ENCODE measurements at places on chromosomes 1 and 21.

DNA sequence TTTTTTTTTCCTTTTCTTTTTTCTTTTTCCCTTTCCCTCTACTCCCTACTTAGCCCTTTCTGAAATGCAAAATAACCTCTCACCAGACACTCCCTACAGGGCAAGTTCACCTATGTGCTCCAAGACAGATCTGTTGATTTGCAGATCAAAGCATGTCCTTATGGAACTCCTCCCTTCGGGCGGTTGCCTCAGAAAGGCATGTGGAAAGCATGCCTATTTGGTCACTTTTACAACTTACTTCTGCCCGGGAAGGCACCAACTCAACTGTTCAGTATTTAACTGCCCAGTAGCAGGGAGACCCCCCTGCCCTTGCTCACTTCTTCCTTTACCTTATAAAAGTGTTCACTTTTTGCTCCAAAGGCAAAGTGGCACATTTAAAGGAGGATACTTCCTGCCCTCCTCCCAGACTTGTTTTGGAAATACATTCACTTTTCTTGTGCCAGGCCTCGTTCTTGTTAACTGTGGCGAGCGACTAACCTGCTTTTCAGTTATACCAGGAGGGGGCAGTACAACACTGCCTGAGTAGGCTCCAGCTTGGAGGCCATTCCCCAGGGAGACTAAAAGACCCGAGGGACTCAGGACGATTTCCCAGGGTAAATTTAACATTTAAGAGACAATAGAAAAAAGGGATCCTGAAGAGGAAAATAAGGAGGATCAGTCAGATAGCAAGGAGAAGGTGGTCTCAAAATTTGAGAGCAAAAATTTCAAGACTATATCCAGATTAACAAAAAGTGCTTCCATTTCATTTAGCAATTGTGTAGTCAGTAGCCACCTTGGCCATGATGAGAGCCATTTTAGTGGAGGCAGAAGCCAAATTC is 12.3 kb upstream of the SLAMF7 start:
- peak; percentile 49 for DNase-seq

GRCh38 chr1:42013881-42014470 is 95.3 kb upstream of the HIVEP3 start:
- peak; percentile 83 for DNase-seq

GRCh38 chr1:215256936-215257679 is 174.6 kb downstream of the KCNK2 start:
- DNase-seq, result no peak

DNA sequence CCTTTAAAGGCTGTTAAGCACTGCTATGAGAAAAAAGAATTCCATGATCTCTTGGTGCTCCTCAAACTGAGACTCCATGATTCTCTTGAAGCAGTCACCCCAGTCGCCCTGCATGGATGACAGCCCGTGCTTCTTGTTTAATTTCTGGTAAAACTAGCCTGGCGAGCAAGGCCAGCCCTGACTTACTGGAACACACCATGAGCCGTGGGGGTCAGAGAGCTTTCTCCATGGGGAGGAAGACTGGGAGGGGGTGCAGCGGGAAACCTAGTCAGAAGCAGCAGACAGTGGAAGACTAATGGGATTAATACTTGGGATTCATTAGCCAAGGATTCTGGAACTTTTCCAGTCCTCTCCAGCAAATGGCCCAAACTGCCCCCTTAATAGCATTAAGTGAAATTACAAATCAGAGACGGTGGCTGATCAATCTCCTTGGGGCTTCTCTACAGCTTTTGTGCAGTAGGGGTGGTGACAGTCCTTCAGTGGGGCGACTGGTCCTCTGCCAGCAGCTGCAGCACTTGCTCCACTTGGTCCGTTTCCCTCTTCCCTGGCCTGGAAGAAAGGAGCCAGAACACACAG is 57.2 kb upstream of the LRRN2 start:
- DNase-seq, result no peak

DNA sequence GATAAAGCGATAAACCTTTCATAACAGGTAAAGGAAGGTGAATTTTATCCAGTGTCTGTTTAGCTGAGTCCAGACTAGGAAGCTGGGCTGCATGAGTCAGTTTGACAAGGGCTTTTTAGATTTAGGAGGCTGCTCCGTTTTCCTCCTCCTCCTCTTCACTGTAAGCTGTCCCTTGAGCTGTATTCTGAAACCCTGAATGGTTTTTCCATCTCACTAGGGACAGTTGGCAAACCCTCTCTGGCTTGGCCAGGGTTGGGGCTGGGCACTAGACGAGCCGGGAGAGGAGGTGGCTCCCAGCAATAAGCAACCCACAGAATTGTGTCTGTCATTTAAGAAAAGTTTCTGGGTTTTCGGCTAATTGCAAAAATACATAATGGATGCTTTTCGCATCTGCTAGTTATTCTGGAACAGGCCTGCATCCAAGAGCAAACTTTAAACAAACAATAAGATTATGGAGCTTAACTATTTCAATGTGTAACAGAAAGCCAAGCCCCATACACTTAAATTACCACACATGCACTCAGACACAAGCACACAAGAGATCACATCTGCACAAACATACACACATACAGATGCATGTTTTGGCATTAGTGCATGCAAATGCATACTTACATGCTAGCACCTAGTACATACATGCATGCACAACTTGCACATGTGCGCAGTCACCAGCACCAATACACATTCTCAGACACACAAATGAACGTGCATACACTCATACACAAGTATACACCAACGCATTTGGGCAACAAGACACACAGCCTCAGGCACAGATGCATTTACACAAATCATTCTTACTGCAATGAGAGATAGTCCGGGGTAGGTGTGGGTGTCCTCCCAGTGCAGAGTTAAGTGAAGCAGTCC is 27.8 kb upstream of the FOXE3 start:
- DNase-seq, result no peak

GRCh38 chr1:27284425-27285273 is 37.3 kb upstream of the TMEM222 start:
- DNase-seq, result peak; percentile 65

DNA sequence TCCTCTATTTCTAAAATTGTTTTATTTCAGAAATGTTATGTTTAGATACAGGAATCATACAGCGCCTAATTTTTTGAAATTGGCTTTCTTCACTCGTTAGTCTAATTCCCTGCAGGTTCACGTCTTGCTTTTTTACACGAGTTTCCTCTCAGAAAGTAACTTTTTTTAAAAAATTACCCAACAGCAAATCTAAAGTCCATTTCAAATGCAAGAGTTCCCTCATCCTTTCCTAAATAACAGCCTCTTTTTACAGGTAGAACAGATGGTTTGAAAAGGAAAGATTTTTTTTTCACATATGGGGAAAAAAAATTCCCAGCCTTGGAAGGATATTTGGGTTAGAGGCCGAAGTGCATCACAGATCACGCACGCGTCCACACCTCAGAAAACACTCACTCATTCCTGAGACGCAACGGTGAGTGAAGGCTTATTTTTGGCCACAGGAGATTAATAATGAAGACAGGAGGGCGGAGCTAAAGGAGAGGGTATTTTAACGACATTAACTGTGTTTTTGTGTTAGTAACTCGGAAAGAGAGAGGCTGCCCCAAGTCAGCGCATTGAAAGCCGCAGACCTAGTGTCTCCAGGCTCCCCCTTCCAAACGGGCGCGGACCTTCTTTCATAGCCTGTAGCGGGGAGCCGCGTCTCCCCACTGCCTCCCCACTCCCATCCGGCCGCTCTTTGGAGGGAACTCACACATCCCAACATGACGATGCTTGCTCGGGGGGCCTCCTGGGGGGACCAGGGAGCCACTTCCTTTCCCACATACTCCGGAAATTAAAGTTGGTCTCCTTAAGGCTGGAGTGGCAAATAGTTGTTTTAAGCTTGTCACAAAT is 969 bp upstream of the RIPK4 start:
- no peak for DNase-seq

GRCh38 chr1:23930861-23931490 is 17.8 kb upstream of the CNR2 start:
- no peak for DNase-seq

DNA sequence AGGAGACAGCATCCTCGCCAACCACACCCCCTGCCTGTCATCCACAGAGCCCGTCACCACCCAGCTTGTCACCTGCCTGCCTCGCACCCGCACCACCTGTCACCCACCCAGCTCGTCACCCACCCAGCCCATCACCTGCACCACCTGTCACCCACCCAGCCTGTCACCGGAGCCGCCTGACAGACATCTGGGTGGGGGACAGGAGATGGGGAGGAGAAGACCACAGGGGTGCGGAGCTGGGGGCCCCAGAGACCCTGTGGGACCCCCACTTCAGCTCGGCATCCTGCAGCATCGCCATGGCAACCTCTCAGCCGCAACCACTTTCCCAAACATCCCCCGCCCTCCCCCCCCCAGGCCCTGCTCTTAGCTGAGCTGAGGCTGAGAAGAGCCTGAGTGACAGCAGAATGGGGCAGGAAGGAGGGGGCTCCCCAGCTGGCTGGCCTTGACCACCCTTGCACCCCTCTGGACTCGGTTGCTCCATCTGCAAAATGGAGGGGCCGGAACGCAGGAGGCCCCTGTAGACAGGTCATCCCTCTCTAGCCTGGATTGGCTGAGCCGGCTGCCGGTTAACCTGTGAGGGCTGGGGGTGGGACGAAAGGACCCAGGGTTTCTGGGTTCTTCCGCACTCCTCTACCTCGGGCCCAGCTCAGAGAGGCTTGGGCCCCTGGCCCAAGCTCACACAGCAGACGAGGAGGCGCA is 11.6 kb downstream of the AHDC1 start:
- no peak for DNase-seq

GRCh38 chr1:41362357-41362721 is 1.1 kb downstream of the FOXO6 start:
- no peak for DNase-seq

DNA sequence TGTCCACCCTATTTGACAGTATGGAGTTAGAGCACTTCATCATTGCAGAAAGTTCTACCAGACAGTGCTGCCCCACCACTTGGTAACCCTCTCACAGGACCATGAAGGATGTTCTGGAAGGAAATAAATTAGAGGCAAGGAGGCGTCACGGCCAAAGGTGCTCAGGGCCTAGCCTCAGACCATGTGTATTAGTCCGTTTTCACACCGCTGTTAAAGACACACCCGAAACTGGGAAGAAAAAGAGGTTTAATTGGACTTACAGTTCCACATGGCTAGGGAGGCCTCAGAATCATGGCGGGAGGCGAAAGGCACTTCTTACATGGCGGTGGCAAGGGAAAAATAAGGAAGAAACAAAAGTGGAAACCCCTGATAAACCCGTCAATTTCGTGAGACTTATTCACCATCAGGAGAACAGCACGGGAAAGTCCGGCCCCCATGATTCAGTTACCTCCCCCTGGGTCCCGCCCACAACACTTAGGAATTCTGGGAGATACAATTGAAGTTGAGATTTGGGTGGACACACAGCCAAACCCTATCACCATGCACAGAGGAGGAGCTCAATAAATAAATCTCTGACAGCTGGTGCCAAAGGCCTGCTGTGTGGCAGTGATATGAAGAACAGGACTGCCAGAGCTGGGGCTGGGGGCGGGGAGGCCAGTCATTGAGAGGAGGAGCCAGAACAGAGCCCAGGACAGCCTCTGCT is 75.8 kb downstream of the FHAD1 start:
- DNase-seq, result peak; percentile 68

DNA sequence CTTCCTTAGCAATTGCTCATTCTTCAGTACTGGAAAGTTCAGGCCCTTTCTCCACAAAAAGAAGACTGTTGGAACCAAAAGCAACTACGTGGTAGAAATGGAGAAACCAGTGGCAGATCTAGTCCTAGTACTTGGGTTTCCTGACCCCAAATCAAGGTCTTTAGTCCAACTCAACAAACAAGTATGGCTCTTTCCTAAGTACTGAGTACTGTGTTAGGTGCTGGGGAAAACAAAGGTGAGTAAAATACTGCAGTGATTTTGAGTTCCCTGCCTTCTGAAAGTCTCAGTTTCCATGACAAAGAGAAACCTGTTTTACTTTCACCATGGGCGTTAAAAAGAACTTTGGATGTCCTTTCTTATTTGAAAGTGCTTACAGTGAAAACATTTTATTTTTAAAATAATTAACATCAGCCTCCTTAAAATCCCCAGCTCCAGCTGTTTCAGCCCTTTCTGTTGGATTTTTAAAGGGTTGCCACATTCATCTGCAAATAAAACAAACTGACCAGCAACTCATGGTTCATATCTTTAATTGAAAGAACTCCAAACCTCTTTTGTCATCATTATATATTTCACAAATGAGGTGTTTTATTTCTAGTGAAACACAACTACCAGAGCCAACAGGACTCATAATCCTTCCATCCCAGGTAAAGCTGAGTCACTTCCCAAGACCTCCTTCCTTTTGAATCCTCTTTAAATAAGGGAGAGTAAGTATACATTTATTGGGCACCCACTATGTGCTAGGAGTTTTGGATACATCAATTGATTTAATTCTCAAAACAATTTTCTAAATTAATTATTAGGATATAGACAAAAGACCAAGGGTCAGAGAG is 35.4 kb downstream of the PLPP3 start:
- DNase-seq, result no peak

DNA sequence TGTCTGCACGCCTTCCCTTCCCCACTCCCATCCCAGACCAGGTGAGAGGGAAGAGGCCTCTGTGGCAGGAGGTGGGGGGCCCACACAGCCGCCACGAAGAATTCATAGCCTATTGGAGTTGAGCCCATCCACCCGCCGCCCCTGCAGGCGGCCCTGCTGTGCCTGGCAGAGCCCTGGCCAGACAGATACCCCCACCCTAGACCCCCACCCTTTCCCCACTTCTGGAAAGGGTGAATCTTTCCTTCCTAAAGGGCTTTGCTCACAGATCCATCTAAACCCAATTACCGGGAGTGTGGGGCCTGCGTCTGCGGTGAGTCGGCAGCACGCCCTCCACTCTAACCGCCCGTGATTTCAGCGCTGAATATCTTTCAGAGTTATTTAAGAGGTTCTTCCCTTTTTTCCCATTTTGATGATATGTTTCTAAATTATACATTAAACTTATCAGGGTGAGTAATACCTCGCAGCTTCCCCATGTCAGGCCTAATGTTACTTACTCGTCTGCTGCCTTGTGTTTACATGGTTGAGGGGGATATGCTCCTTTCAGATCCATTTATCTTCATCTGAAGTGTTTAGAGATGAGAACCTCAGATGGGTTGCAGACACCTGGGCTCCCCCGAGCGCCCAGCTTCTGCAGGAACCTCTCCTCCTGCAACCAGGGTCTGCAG is 183.9 kb upstream of the VAMP3 start:
- no peak for DNase-seq

GRCh38 chr1:165449131-165449530 is 4.2 kb upstream of the RXRG start:
- no peak for DNase-seq

- DNase-seq, result peak; percentile 13
These were observed 44.4 kb upstream of the RABGAP1L start for GRCh38 chr1:174114788-174115448.

GRCh38 chr1:103905363-103905762 is 155.7 kb downstream of the AMY1C start:
- no peak for DNase-seq

DNA sequence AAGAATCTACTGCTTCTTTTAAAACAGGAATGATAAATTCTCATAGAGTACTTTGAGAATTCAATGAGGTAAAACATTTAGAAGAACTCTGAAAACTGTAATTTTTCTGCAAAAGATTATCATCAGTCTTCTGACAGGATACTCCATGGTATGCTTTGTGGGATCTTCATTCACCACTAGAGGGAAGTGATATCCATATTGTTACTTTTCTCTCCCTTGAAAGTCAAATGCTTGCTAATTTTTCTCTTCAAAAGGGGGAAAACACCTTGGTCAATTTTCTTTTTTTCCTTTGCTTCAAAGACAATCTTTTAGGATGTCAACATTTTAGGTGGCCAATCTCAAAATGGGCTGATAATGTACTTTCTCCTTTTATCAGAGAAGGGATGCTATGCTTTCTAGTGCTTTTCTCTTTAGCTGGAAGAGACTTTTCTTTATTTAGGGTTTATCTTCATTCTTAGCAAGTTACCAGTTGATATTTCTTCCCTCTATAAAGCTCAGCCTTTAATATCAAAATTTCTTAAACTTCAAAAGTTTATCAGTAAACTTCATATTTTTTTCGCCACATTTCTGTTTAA is 95.5 kb downstream of the NEGR1 start:
- no peak for DNase-seq
